ENCODE measurements at places on chromosomes 5 and 9. TPM values are rescaled to one million over a fixed set of nuclear protein-coding genes. Genes with fewer than 3 reads are reported as not detected.

DNA sequence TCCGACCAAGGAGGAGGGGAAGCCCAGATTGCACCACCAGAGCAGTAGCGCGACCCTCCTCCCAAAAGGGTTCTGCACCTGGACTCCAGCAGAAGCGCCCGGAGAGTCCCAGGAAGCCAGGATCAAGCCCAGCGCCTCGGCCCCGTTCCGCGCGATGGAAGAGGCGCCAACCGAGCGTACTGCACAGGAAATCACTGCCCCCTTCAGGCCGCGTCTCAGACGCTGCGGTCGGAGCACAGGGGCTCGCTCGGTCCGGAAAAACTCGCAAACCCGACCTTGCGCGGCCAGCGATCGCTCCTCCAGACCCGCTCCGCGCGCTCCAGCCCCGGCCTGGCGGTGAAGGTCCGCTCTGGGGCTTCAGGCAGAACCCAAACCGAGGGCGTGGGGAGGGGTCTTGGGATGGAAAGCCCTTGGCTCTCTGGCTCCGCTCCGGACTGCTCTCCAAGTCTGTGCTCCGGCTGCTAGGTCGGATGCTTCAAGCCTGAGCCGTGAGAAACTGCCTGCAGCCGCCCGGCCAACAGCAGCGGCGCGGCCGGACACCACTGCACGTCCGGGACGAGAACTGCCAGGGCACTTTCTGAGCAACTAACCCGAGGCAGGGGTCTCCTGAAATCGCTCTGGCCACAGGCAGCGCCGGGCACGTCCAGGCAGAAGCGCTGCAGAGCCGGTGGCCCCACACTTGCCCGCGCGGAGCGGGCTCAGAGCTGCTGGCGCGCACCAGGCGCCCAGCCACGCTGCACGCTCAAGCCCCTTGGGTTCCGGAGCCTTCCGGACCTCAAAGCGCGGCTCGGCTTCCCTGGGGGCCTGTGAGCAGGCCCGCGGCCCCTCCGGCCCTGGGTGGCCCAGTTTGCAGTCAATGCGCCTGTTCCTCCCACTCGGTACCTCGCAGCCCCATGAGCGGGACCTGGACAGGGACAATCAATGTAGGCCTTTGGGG is 1.3 kb downstream of the GABBR2 start:
- H3K36me3 ChIP-seq, result no peaks in the 10 kb centered on the region
- peak overlapping the region; percentile 41 for H3K4me3 ChIP-seq
- H3K27ac ChIP-seq, result no peak overlapping the region
- H3K27me3 ChIP-seq, result peaks cover 66% of the 10 kb centered on the region
- H3K4me1 ChIP-seq, result no peaks in the 10 kb centered on the region

DNA sequence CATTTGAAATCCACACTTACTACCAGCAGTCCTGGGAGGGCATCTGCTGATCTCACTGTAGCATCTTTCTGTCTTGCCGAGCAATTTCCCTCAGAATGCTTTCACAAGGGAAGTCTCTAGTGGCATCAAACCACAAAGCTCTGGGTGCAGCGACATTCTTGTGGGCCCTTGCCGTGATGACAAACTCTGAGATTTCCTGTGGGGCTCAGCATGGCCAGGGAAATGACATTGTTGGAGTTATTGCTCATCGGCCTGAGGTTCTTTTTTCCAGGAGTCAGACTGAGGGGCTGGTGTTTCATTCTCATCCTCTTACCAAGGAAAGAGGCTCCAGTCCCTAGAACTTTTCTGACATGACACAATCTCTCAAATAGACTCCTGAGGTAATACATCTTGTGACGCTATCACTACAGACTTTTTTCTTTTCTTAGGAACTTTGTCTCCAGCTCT is 51.4 kb downstream of the PFDN1 start:
- H3K27me3 ChIP-seq, result no peaks in the 10 kb centered on the region
- peaks cover 39% of the 10 kb centered on the region for H3K4me1 ChIP-seq
- H3K27ac ChIP-seq, result peak overlapping the region; percentile 72
- DNase-seq, result peak; percentile 83

- no peaks in the 10 kb centered on the region for H3K27me3 ChIP-seq
- H3K4me1 ChIP-seq, result peaks cover 78% of the 10 kb centered on the region
- H3K4me3 ChIP-seq, result peak overlapping the region; percentile 61
- peaks cover 7% of the 10 kb centered on the region for H3K36me3 ChIP-seq
- H3K27ac ChIP-seq, result peak overlapping the region; percentile 74
These were observed 48.7 kb downstream of the FBXW11 start for GRCh38 chr5:171957591-171958251.

GRCh38 chr9:7287065-7287464 is 512.5 kb downstream of the DMAC1 start:
- peaks cover 57% of the 10 kb centered on the region for H3K27me3 ChIP-seq
- H3K36me3 ChIP-seq, result peaks cover 10% of the 10 kb centered on the region
- peaks cover 14% of the 10 kb centered on the region for H3K4me1 ChIP-seq
- H3K27ac ChIP-seq, result no peak overlapping the region
- H3K4me3 ChIP-seq, result no peak overlapping the region

NCS1 gene
- total RNA-seq, result 18.7 TPM

DNA sequence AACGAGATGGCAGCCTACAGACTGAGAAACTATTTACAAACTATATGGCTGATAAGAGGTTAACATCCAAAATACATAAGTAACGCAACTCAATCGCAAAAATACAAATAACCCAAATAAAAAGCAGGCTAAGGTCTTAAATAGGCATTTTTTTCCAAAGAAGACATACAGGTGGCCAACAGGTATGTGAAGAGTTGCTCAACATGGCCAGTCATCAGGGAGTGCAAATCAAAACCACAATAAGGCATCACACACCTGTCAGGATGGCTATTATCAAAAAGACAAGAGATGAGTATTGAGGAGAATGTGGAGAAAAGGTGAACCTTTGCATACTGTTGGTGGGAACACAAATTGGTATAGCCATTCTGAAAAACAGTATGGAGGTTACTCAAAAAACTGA is 73.5 kb downstream of the CAMSAP1 start:
- H3K27me3 ChIP-seq, result no peaks in the 10 kb centered on the region
- no peaks in the 10 kb centered on the region for H3K4me1 ChIP-seq
- H3K27ac ChIP-seq, result no peak overlapping the region

- peaks cover 18% of the 10 kb centered on the region for H3K4me1 ChIP-seq
- no peak overlapping the region for H3K27ac ChIP-seq
- no peaks in the 10 kb centered on the region for H3K36me3 ChIP-seq
- DNase-seq, result no peak
- no peaks in the 10 kb centered on the region for H3K27me3 ChIP-seq
- H3K4me3 ChIP-seq, result no peak overlapping the region
These were observed 125.3 kb upstream of the SAP30L start for GRCh38 chr5:154320224-154321089.

DNA sequence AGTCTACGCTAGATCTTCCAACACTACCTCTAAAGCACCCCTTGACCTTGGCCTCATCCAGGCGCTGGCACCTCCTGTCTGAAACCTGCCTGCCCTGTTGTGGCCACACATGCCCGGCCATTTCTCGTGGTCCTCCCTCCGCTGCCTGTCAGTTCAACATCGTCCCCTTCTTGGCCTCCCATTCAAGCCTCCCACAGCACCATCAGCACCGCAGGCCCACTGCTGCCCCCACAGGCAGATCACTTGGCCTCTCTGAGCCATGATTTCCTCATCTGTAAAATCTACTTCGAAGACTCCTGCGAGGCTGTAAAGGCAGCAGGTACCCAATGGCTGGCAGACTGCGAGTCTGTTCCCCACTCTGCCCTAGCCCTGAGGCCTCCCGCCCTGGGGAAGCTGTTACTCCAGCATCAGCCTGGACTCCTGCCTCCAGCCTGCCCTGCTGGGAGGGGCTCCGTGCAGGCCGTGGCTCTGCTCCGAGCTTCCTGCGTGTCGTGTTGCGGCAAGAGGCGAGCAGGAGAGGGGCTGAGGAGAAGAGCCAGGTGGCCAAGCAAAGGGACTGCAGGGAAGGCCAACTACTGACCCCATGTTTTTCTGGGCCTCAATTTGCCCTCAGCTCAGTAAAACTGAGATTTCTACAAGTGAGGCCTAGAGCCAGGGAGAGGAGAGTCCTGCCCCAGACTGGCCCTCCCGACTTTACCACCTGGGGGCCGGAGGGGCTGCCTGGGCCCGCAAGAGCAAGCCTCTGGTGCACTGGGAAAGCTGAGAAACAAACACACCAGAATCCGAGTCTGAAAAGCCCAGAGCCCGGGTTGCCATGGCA is 70.5 kb upstream of the LRRTM2 start:
- H3K36me3 ChIP-seq, result peaks cover 8% of the 10 kb centered on the region
- H3K4me3 ChIP-seq, result no peak overlapping the region
- H3K27ac ChIP-seq, result no peak overlapping the region
- H3K4me1 ChIP-seq, result peaks cover 12% of the 10 kb centered on the region

DNA sequence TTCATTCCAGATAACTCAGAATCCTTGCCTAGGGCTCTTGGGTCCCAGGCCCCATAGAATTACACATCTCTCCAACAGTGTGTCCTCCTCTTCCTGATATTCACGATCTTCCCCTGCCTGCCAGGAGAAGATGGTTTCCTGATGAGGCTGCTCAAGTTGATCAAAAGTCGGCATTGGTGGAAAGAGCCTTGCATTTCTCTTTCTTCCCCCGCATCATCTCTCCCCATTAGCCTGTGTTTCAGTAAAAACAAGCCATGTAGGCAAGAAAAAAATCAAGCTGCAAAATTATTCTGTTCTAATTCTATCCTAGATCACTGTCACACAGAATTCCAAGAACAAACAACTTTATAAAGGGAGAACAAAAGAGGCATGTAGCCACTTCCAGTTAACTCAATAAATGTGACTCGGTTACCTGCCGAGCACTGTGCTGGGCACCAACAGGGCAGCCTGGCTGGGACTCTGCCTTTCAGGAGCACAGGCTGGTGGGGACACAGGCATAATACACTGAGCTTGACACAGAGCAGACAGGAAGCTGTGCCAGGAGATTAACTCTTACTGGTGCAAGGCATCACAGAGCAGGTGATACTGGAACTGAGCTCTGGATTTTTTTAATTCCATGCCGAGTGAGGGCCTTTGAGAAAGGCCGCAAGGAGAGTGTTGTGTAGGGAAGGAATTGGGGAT is 25.6 kb downstream of the TMOD1 start:
- peaks cover 9% of the 10 kb centered on the region for H3K4me1 ChIP-seq
- no peaks in the 10 kb centered on the region for H3K36me3 ChIP-seq
- DNase-seq, result no peak
- no peak overlapping the region for H3K4me3 ChIP-seq
- no peak overlapping the region for H3K27ac ChIP-seq

DNA sequence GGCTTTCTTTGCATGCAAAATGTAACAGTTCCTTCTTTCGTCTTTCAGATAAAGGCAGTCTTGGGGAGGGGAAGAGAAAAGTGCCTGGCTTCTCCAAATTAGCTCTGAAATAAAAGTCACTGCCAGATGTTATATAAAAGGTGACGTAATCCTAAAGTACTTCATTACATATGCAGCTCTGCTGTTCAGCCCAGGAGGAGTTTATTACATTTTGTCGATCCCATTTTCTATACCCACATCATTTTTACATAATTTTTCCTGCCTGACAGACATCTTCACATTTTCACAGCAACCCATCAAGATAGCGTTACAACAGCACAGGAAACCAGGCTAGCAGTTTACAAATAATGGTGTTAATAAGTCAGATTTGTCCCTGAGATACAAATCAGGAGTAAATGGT is 86.7 kb upstream of the SLC30A5 start:
- no peak for DNase-seq
- peaks cover 22% of the 10 kb centered on the region for H3K27me3 ChIP-seq
- H3K4me3 ChIP-seq, result no peak overlapping the region
- no peaks in the 10 kb centered on the region for H3K36me3 ChIP-seq
- no peak overlapping the region for H3K27ac ChIP-seq

DNA sequence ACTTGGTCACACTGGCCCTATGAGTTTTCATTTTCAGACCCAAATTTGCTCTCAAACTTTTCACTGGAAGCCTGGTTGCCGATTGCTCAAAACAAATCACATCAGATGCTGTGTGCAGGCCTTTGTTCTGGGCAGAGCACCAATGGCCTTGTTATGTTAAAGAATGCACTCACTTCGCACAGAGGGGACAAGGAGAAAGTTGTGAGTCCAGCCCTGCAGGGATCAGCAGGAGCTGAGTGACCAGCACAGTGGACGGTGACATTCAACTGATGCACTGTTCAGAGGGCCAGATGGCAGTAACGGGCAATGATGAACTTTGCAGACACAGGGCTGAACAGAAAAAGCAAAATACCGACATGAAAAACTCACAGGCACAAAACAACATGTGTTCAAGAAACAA is 86.1 kb downstream of the BARX1 start:
- no peak overlapping the region for H3K4me3 ChIP-seq
- H3K36me3 ChIP-seq, result peaks cover 4% of the 10 kb centered on the region
- no peaks in the 10 kb centered on the region for H3K4me1 ChIP-seq
- no peak overlapping the region for H3K27ac ChIP-seq

- no peak for DNase-seq
- peaks cover 1% of the 10 kb centered on the region for H3K36me3 ChIP-seq
- H3K27ac ChIP-seq, result no peak overlapping the region
- H3K4me3 ChIP-seq, result no peak overlapping the region
- no peaks in the 10 kb centered on the region for H3K4me1 ChIP-seq
- no peaks in the 10 kb centered on the region for H3K27me3 ChIP-seq
These were observed 720.7 kb downstream of the TLE1 start for GRCh38 chr9:80968611-80969010.

DNA sequence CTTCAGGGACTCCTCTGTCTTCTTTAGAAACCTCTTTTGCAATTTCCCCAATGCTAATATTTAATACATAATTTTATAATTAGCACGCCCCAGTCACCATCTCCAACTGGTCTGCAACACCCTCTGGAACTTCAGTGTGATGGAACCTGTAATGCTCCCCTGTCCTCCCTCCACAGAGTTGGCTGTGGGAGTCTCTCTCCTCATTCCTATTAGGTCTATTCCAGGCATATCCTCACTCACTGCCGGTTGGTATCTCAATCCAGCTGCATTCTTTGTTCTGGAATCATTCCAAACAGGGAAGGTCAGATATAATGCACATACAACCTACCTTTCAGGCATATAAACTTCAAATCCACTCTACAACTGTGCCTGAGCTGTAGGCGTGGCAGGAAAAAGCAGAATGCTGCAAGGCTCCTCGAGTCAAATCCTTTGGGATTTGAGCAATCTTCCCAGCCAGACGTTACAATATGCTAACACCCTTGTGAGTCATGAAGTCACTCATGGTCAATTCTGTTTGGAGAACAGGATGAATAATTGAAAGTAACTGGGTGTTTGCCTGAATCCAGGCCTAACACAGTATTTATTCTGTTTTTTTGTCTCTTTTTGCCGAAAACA is 293.8 kb downstream of the CWC27 start:
- no peak overlapping the region for H3K4me3 ChIP-seq
- peaks cover 5% of the 10 kb centered on the region for H3K4me1 ChIP-seq
- no peak overlapping the region for H3K27ac ChIP-seq
- peaks cover 10% of the 10 kb centered on the region for H3K27me3 ChIP-seq
- DNase-seq, result no peak

KLF9 gene
- total RNA-seq, result 27.5 TPM

HAND1 gene
- not detected for total RNA-seq

- H3K4me3 ChIP-seq, result no peak overlapping the region
- H3K36me3 ChIP-seq, result no peaks in the 10 kb centered on the region
- peaks cover 24% of the 10 kb centered on the region for H3K27me3 ChIP-seq
- DNase-seq, result no peak
These were observed 56.5 kb downstream of the PDE4D start for GRCh38 chr5:59837071-59837470.

Measured in activated T-cell treated with anti-CD3 and anti-CD28 coated beads, Interleukin-2, amount 50 U/mL, for 72 hours (primary cell).